ENCODE measurements at places on chromosomes 4 and X. TPM values are rescaled to one million over a fixed set of nuclear protein-coding genes. Genes with fewer than 3 reads are reported as not detected.

DNA sequence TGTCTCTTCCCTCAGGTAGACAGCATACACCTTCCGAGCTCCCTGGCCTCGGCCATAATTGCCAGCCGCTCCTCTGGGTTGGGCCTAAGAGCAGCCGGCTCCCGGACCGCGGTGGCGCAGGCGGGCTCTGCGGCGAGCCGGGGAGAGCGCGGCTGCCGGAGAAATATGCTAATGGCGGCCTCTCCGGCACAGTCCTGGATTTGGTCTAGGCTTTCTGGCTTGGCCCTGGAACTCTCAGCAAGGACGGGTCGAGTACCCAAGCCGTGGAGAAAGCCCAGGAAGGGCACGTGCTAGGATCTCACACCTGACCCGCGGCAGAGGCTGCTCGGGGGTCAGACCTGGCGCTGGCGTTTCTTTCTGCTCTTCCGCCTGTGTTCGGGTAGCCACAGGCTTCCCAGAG lies 18.6 kb upstream of the ZIC3 start:
- DNase-seq: no peak

GRCh38 chr4:107951551-107951950 lies 20.2 kb downstream of the CYP2U1 start:
- no peak for DNase-seq

- no peak for DNase-seq
These were observed 43.2 kb downstream of the HAND2 start for GRCh38 chr4:173486714-173487392.

DNA sequence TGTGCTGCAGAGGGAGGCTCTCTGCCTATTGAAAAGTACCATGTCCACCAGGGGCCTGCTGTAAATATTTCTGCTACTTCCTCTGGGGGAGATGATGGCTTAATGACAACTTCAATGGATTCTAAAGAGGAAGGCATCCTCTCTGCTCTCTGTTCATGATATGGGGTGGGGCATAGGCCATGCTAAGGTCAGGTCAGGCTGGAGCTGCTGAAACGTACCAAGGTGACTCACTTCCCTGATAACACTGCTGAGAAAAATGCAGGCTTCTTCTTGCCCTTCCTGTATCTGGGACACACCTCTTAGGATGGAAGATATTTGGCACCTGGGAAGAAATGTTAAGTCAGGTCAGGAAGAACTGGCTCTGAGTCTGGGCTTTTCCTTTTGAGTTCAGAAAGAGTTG lies 31.5 kb downstream of the HS3ST1 start:
- DNase-seq: no peak

DNA sequence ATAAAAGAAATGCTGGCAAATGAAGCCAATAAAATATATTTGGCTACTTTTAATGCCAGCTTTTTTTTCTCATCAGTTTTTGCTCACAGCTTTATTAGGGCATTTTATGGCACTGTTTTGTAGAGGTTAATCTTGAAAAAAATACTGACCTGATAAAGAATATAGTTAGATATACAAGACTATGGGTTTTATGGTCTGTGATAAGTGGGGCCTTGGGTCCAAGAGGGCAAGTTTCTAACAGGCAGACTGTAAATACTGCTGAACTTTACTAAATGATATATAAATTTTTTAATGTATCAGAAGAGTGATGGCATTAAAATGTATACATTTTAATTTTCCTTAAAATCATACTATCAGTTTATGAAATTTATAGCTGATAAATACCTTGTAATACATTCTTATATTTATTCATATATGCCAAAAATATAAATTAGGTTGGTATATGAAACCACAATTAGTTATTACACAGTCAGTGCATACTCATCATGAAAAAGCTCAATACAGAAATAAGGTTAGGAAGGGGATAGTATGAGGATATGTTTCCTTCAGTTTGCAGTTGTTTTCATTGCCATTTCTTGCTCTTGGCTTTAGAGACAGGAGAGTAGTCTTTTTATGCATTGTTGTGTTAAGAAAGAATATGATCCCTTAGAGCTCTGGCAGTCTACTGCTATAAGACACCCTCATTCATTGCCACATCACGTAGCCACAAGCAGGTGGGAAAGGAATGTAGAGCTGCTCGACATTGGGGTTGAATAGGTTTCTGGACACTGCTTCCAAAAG lies 146.6 kb downstream of the TLL1 start:
- no peak for DNase-seq

GRCh38 chr4:129394635-129395034 lies 298.7 kb downstream of the C4orf33 start:
- DNase-seq: no peak

DNA sequence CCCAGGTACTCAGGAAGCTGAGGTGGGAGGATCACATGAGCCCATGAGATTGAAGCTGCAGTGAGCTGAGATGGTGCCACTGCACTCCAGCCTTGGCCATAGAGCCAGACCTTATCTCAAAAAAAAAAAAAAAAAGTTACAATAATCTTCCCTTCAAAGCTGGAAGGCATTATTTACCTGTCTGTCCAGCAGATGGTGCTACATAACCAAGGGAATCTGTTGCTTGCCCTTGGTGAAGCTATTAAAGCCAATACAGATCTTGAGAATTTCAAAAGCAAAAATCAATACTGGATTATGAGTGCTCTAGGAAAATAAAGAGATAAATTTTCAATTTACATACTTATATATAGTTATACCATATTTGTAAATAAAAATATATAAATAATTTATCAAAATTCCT lies 25.9 kb downstream of the PKD2 start:
- DNase-seq: peak; percentile 64

DNA sequence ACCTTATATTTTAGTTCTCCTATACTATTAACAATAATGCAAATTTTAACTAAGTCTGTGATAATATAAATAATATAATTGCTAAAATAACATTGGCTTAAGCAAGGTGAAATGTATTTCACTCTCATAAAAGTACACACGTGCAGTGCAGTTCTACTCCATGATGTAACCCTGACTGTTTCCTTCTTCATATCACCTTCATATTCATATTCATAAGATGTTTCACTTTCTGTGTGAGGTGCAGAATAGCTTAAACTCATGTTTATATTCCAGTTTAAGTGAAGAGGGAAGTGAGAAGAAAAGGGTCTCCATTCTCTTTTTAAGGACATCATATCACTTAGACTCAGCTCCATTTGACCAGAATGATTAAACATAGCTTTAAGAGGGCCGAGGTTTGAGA lies 1810.0 kb upstream of the PCDH10 start:
- DNase-seq: no peak

- no peak for DNase-seq
These were observed 84.2 kb downstream of the CHIC1 start for GRCh38 chrX:73647212-73647611.

- no peak for DNase-seq
These were observed 69.8 kb downstream of the FHDC1 start for GRCh38 chr4:153005899-153006381.

Gene C4orf46
- total RNA-seq: 4.3 TPM

Gene REPS2
- 9.4 TPM for total RNA-seq

Gene CPZ
- total RNA-seq: not detected

Gene SATL1
- not detected for total RNA-seq

Gene MAGED4
- total RNA-seq: 8.6 TPM

Gene SPOCK3
- not detected for total RNA-seq

Gene PLK4
- total RNA-seq: 2.8 TPM

Gene CD99
- 133 TPM for total RNA-seq

Gene GC
- total RNA-seq: not detected
